ENCODE measurements at places on chromosomes 2 and 18.

GRCh38 chr2:223759569-223760430, 77.6 kb downstream of the AP1S3 start:
- no peak for DNase-seq

- no peak for DNase-seq
Observed at GRCh38 chr2:51903728-51904127, 871.8 kb upstream of the NRXN1 start.

DNA sequence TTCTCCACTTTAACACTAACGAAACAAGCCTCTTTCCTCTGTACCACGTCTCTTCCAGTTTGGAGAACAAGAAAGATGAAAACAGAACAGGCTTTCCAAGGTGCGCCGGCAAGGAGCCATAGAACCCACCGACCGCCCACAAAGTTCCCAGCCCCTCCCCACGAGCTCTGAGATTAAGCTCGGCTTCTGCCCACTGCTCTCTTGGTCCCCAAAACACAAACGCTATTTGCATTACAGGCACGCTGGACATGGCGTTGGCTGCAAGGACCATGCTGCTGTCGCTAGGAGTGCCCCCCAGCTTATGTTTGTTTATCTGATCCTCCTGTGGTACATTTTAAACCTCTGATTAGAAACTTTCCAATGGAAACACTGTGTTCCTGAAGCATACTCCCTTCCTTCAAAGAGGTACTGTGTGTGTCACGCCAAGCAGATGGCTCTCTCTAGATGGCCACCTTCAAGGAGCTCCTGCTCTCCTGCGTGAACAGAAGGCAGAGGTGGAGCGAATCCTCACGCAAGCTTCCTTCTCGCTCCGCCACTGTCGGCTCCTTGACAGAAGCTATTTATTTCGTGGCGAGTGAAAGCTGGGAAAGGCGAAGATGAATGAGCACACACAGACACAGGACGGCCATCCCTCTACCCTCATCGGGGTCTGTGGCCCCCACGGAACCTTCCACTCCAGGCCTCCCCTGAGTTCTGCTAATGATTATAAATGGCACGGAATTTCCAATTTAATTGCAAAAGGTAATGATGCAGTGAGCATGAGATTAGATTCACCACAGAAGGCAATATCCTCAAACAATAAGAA, 166.2 kb downstream of the EIPR1 start:
- DNase-seq = no peak

- no peak for DNase-seq
Observed at GRCh38 chr18:46422552-46423055, 234.4 kb downstream of the LOXHD1 start.

- DNase-seq = no peak
Observed at GRCh38 chr2:42794271-42795046, 2.1 kb upstream of the HAAO start.

- no peak for DNase-seq
Observed at GRCh38 chr18:62784338-62784965, 69.1 kb downstream of the PHLPP1 start.

- DNase-seq = no peak
Observed at GRCh38 chr18:62537946-62538345, 15.1 kb downstream of the ZCCHC2 start.

GRCh38 chr2:71526141-71526540, 72.8 kb downstream of the DYSF start:
- no peak for DNase-seq

DNA sequence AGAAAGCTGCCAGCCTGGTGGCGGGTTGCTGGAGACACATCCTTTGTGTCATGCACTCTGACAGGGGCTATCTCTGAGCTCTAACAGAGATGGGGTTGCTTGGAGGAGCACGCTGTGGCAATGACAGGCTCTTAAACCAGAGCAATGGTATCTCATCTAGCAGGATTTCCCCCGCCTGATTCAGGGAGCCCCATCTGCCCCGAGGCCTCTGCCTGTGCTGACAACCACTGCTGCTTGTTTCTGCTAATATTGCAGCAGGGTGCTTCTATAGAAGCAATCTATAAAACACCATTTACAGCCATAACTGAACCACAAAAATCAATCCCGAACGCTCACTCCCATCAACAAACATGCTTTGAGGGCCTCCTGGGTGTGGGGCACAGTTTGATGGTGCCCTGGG, 12.8 kb upstream of the DNPEP start:
- DNase-seq = no peak

DNA sequence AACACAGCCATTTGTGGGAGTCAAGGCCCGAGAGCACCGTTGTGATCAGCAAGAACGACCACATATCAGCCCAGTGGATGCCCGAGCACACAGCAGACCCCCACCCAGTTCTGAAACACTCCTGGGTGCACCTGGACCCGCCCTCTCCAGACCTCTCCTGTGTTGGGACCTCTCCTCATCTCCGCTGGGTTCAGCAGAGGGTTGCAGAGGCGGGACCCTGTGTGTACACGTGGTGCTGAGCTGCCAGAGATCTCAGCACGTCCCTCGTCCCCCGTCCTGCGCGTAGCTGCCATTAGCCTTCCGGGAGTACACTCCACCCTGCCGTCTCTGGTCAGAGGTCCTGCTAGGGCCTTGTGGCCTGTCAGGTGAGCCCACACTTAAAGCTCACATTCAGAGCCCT, 51.7 kb downstream of the ADI1 start:
- DNase-seq = no peak

DNA sequence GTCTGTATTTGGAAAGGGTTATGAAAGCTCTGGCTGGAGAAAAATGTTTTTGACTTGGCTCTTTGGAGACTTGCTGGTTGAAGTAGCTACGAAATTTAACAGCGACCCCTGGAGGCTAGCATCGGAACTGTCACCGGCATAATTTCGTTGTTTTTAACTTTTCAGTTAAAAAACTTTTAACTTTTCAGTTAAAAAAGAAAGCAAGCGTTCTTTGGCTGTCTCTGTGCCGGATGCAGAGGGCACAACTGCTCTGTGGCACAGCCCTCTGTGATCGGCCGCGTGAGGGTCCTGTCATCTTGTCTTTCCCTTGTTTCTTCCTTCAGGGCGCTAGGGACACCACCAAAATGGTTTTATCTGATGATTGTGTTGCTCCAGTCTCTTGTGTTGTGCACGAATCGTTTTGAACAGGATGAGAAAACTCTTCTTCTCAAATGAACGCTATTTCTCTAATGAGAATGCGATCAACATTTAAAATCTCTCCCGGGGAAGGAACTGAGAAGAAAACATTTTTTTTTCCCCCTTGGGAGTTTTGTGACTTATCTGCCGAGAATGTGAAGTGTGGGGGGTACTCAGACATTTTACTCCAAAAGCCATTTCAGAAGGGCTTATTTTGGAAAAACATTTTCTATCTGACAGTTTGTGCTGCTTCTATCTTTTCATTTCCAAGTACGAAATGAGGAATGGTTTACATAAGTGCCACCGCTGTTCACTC, 57.1 kb downstream of the ADCYAP1 start:
- no peak for DNase-seq

DNA sequence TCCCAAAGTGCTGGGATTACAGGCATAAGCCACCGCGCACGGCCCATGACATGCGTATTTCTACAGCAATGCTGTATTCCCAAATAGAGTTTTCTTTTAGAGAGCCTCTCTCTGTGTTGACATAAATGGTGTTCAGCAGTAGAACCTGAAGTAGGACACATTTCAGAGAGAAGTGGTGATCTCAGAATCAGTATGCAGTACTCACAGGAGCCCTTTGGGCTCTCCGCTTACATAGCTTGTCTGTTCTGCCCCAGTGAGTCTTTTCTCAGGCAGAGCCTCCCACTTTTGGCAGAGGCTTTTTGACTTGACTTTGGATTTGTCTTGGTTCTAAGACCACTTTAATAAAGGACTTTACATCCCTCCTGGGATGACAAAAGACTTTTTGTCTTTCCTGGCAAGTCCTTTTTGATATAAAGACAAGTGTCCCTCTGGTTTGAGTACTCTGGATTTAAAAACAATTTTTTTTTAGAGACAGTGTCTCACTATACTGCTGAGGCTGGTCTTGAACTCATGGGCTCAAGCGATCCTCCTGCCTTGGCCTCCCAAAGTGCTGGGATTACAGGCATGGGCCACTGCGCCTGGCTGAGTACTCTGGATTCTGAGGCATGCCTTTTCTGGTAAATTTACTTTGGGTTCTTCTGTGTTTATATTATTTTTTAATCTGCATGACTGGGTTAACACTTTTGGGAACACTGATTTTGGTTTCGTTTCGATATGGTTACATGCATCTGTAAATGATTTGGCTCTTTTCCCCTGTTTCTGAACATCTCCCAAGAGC, 113.3 kb downstream of the SMAD2 start:
- DNase-seq = no peak

GRCh38 chr2:8634466-8635172, 47.2 kb upstream of the ID2 start:
- DNase-seq = no peak

GRCh38 chr2:46862514-46862913, 53.1 kb downstream of the MCFD2 start:
- DNase-seq = no peak

- DNase-seq = no peak
Observed at GRCh38 chr2:240946046-240946445, 39.9 kb downstream of the CROCC2 start.

GRCh38 chr2:71856773-71857525, 290.7 kb downstream of the CYP26B1 start:
- DNase-seq = no peak

Data from renal cortex interstitium (tissue), 15 donors.